ENCODE measurements at places on chromosomes 13 and 19. TPM values are rescaled to one million over a fixed set of nuclear protein-coding genes. Genes with fewer than 3 reads are reported as not detected.

The C19orf85 gene
- not detected for polyA plus RNA-seq

The ZNF441 gene
- 10.0 TPM for polyA plus RNA-seq

DNA sequence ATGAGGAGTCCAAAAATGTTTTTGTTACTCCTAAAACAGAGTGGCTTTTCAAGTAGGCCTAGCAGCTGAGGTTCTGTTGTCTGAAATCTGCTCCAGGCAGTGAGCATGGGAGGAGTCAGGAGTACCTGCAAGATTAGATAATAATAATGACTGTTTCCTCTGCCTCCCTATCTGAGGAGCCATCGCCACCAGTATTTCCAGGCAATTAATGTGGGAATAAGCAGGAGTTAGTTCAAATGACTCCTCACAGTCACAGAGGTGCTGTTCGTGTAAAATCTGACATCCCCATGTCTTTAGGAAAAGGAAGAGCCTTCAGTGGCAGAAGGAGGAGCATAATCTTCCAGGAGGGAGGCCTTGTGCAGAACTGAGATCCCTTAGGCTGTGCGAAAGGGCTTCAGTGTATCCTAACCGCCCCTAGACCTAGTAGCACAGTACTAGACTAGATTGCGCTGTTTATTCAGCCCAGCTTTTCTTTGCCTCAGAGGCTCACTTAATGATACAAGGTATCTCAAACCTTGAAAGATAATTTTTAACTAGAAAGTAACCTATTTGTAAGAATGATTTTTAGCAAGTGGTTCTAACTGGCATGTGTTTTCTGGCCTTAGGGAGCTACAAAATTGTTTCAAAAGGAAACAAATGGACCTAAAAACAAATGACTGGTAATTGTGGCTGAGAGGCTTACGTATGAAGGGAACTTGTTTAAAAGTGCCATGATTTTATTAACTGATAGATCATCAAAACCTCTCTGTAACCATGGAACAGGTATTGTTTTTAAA, 49.0 kb downstream of the FREM2 start:
- peak overlapping the region; percentile 34 for H3K27ac ChIP-seq
- H3K27me3 ChIP-seq = no peaks in the 10 kb centered on the region
- no peak overlapping the region for H3K4me3 ChIP-seq
- peaks cover 8% of the 10 kb centered on the region for H3K4me1 ChIP-seq
- no peaks in the 10 kb centered on the region for H3K36me3 ChIP-seq

DNA sequence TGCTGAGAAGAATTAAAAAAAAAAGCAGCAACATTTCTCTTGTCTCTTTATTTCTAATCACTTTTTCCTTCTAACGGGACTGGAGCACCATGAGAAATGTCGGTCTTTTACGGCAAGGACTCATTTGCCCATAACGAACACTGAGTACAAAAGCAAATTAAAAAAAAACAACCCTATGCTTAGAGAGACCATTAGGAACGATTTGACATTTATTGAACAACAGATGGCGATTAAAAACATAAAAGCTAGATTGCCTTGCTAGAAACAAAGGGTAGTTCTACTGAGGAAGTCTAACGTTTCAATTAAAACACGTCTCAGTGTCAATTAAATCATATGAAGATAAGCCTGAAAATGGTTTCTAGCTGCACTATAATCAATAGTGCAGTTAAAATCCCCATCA, 51.1 kb downstream of the OLFM4 start:
- peaks cover 10% of the 10 kb centered on the region for H3K4me1 ChIP-seq
- no peaks in the 10 kb centered on the region for H3K36me3 ChIP-seq
- no peak for DNase-seq
- no peaks in the 10 kb centered on the region for H3K27me3 ChIP-seq
- H3K27ac ChIP-seq = no peak overlapping the region

DNA sequence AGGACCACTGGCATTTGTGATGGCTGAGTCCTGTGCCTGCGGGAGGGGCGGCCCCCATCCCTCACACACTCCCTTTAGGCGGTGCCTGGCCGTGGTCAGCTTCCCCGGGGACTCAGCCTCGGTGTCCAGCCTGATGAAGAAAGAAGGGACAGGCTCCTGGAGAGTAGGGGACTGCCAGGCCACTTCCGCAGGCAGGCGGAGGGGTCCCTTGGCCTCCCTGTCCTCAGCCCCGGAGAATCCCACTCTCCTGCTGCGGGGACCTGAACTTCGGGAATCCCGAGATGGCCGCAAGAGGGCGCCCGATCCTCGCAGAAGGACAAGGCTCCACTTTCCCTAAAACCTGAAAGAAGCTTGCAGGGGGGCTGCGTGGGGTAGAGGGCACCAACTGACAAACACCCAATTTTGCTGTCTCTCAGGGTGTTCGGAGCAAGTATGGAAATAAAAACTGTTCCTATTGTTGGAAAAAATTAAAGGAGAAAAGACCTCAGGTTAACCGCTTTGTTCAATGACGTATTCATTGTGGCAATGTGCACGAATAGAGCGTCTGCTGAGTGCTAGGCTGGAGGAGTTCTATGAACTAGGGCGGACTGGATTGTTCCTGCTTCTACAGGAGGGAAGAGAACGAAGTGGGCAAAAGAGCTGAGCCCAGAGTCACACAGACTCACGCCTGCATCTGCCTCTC, 297.3 kb downstream of the ZNF536 start:
- no peak overlapping the region for H3K4me3 ChIP-seq
- no peaks in the 10 kb centered on the region for H3K36me3 ChIP-seq
- H3K27ac ChIP-seq = no peak overlapping the region
- peaks cover 57% of the 10 kb centered on the region for H3K27me3 ChIP-seq
- peaks cover 5% of the 10 kb centered on the region for H3K4me1 ChIP-seq

- H3K27me3 ChIP-seq = no peaks in the 10 kb centered on the region
- no peak overlapping the region for H3K4me3 ChIP-seq
- no peak overlapping the region for H3K27ac ChIP-seq
These were observed 12.4 kb upstream of the GRWD1 start for GRCh38 chr19:48433337-48433736.

DNA sequence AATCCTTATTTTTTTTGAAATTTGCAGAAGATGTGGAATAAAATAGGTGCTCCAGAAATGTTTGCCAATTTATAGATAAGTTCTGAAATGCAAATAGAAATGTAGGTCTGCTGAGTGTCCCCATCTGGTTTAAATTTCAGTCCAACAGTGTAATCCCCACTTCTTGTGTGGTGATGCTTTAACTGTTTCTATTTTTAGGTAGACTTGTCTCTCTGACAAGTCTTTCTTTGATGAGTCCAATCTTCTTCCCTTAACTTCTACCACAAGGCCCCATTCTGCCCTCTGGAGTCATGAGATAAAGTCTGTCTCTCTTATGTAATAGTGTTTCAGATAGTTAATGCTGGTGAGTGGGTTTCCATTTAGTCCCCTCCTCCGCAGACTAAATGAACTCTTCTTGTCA, 390.4 kb downstream of the RFC3 start:
- H3K27ac ChIP-seq = peak overlapping the region; percentile 56
- H3K4me1 ChIP-seq = peaks cover 6% of the 10 kb centered on the region
- no peaks in the 10 kb centered on the region for H3K27me3 ChIP-seq
- peak; percentile 29 for DNase-seq
- no peak overlapping the region for H3K4me3 ChIP-seq

GRCh38 chr19:13133241-13133870, 15.3 kb downstream of the NACC1 start:
- peaks cover 22% of the 10 kb centered on the region for H3K36me3 ChIP-seq
- H3K4me1 ChIP-seq = no peaks in the 10 kb centered on the region
- no peak for DNase-seq
- no peaks in the 10 kb centered on the region for H3K27me3 ChIP-seq

DNA sequence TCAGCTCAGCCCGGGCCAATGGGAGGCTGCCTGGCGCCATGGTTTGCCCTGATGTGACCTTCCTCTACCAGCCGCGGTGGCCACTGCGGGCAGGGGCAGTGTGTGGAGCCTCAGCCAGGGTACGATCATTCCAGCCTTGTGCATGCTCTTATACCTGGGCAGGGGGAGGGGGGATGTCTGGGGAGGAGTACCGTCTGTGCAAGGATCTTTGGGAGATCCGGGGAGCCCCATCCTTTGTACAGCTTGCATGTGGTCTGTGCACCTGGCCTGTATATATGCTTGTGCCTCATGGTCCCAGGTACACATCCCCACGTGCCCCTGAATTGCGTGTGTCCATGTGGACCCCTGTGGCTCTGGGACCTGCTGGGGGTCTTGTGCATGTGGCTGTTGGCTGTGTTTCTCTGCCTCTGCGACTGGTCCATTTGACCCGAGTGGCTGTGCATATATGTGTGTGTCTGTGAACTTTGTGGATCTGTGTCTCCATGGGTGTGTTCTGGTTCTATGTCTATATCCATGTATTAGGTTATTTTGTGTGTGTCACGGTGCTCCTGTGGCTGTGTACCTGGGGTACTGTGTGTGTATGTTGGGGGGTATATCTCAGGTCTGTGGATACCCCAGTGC, 12.8 kb upstream of the NANOS3 start:
- H3K27me3 ChIP-seq = peaks cover 28% of the 10 kb centered on the region
- no peak overlapping the region for H3K4me3 ChIP-seq
- peaks cover 4% of the 10 kb centered on the region for H3K4me1 ChIP-seq

All from cardiac muscle cell (in vitro differentiated cells and primary cell).